ENCODE measurements at places on chromosomes 2 and 18. TPM values are rescaled to one million over a fixed set of nuclear protein-coding genes. Genes with fewer than 3 reads are reported as not detected.

DNA sequence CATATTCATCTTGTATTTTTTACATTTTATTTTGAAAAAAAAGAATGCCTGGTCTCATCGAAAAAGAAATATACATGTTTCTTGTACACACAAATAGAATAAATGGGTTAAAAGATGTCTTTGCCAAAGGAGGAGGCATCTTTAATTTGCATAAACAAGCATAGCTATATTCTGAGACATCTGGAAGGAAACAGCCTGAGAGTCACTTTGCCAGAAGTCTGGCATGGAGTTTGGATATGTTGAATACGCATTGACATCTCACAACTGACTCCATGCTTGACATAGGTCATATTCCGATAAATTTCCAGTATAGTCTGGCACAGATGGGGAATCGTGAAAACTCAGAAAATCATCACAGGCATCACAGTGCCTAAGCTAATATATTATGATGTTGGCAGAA is 1317.5 kb upstream of the CELF4 start:
- DNase-seq = no peak

Gene DSG2
- 1.6 TPM for total RNA-seq

Gene BMP10
- total RNA-seq = not detected

DNA sequence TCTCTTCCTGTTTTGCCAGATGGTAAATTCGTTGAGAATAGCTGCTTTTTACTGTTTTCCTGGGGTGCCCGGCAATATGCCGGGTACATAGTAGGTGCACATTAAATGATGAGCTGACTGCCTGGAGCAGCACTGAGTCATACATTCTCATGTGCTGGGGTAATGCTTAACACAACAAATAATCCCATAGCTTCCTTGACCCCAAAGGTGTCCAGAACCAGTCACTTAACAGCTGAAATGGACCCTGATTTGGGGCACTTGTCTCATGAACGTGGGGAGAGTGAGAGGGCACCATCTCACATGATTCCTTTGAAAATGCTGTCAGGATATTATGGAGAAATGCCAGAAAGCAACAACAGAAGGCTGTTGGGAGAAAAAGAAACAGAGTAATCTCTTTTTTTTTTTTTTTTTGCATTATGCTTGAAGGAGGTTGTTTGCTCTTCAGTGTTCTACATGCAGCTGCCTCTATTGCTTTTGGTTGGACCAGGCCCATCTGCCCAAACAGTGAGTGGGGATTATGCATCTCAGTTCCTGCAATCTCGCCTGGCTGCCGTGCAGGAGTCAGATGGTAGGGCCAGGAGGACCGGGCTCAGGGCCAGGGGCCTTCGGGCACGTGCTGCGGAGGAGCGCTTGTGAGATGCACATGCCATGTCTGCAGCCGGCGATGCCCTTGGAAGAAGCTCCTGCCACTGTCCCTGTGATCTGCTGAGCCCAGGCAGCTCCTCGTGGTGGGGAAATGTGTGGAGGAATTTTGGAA is 162.1 kb downstream of the SH3RF3 start:
- no peak for DNase-seq

- DNase-seq = no peak
Observed at GRCh38 chr2:12087175-12087574, 340.7 kb downstream of the LPIN1 start.

- no peak for DNase-seq
Observed at GRCh38 chr2:200033929-200034328, 78.5 kb downstream of the MAIP1 start.

GRCh38 chr18:1483385-1483784 is 578.7 kb downstream of the ADCYAP1 start:
- no peak for DNase-seq

Measured in activated CD4-positive, alpha-beta T cell treated with anti-CD3 and anti-CD28 coated beads, Interleukin-2, amount 10 ng/mL, durations not matched to agents 7 days and 5 days (primary cell).